Testis (tissue), 5 donors: ENCODE measurements at places on chromosomes 6 and 20. TPM values are rescaled to one million over a fixed set of nuclear protein-coding genes. Genes with fewer than 3 reads are reported as not detected.
A peak's percentile ranks its signal among the peaks of the same experiment; 100 is the strongest.

GRCh38 chr6:108236791-108237190 lies 24.0 kb downstream of the SNX3 start:
- H3K4me3 ChIP-seq = no peak overlapping the region
- no peaks in the 10 kb centered on the region for H3K36me3 ChIP-seq
- H3K27me3 ChIP-seq = no peaks in the 10 kb centered on the region
- no peaks in the 10 kb centered on the region for H3K4me1 ChIP-seq

GRCh38 chr20:34260208-34260942 lies 19.2 kb downstream of the ASIP start:
- H3K27ac ChIP-seq = no peak overlapping the region
- H3K4me1 ChIP-seq = peaks cover 13% of the 10 kb centered on the region
- H3K4me3 ChIP-seq = no peak overlapping the region
- DNase-seq = no peak
- no peaks in the 10 kb centered on the region for H3K36me3 ChIP-seq

GRCh38 chr6:110703010-110703905 lies 112.0 kb downstream of the CDK19 start:
- no peak overlapping the region for H3K27ac ChIP-seq
- H3K4me1 ChIP-seq = no peaks in the 10 kb centered on the region
- no peaks in the 10 kb centered on the region for H3K36me3 ChIP-seq

GRCh38 chr6:31814677-31815024 lies 432 bp downstream of the HSPA1L start:
- H3K27ac ChIP-seq = peak overlapping the region; percentile 100
- DNase-seq = peak; percentile 97
- no peaks in the 10 kb centered on the region for H3K36me3 ChIP-seq
- H3K27me3 ChIP-seq = no peaks in the 10 kb centered on the region
- H3K4me3 ChIP-seq = peak overlapping the region; percentile 39

DNA sequence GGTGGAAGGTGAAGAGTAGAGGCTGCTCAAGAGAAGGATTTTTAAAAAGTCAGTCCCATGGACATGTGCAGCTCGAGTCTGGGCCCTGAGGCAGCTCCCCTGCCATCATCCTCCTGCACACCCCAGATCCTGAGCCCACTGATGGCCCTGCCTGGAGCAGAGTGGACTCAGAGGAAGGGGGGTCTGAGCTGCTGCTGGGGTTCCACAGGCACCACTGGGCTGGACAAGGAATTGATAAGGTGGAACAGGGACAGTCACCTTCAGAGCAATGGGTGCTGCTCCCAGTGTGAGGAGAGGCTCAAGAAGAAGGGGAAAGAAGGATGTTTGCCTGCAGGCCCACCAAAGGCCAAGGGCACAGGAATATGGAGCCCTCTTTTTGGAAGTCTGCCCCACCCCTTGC lies 6.2 kb downstream of the ULBP2 start:
- no peak overlapping the region for H3K27ac ChIP-seq
- no peaks in the 10 kb centered on the region for H3K27me3 ChIP-seq
- DNase-seq = no peak
- no peaks in the 10 kb centered on the region for H3K36me3 ChIP-seq
- no peak overlapping the region for H3K4me3 ChIP-seq
- H3K4me1 ChIP-seq = no peaks in the 10 kb centered on the region

GRCh38 chr6:161227004-161227960 lies 46.6 kb downstream of the AGPAT4 start:
- no peak for DNase-seq
- no peaks in the 10 kb centered on the region for H3K27me3 ChIP-seq
- no peak overlapping the region for H3K4me3 ChIP-seq

GRCh38 chr6:135121434-135121833 lies 59.7 kb upstream of the MYB start:
- no peak overlapping the region for H3K27ac ChIP-seq
- DNase-seq = no peak
- no peaks in the 10 kb centered on the region for H3K4me1 ChIP-seq
- no peaks in the 10 kb centered on the region for H3K36me3 ChIP-seq
- H3K4me3 ChIP-seq = no peak overlapping the region

DNA sequence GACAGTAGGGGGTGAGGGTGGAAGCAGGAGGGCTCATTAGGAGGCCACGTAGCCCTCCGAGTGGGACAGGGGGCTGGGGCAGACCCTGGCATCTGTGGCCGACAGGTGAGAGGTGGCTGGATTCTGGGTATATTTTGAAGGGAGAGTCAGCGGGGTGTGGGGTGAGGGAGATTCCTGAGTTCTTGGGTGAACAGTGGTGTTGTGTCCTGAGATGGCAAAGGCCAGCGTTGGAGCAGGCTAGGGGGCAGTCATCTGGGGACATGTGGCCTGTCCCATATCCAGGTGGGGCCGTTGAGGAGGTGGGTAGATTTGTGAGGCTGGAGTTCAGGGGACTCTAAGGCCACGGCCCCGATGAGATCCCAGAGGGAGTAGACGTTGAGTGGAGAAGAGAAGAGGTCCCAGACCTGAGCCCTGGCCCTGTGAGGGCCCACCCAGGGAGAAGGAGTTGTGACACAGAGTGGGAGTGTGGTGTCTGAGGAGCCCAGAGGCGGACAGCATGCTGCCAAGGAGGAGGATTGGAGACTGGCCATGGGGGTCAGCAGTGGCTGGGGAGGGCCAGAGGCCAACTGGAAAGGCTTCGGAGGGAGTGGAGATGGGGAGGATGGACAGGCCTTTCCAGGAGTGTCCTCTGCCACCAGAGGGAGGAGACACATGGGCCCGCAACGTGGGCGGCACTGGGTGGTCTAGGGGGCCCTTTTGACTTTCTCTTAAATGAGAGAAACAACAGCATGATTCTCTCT lies 19.6 kb downstream of the PACSIN1 start:
- no peaks in the 10 kb centered on the region for H3K4me1 ChIP-seq
- no peak overlapping the region for H3K4me3 ChIP-seq
- no peaks in the 10 kb centered on the region for H3K27me3 ChIP-seq
- no peak overlapping the region for H3K27ac ChIP-seq
- H3K36me3 ChIP-seq = no peaks in the 10 kb centered on the region
- no peak for DNase-seq

- H3K36me3 ChIP-seq = no peaks in the 10 kb centered on the region
- no peak overlapping the region for H3K27ac ChIP-seq
- no peak for DNase-seq
- H3K27me3 ChIP-seq = no peaks in the 10 kb centered on the region
- H3K4me1 ChIP-seq = no peaks in the 10 kb centered on the region
These were observed 11.5 kb downstream of the VGLL2 start for GRCh38 chr6:117276778-117277316.

DNA sequence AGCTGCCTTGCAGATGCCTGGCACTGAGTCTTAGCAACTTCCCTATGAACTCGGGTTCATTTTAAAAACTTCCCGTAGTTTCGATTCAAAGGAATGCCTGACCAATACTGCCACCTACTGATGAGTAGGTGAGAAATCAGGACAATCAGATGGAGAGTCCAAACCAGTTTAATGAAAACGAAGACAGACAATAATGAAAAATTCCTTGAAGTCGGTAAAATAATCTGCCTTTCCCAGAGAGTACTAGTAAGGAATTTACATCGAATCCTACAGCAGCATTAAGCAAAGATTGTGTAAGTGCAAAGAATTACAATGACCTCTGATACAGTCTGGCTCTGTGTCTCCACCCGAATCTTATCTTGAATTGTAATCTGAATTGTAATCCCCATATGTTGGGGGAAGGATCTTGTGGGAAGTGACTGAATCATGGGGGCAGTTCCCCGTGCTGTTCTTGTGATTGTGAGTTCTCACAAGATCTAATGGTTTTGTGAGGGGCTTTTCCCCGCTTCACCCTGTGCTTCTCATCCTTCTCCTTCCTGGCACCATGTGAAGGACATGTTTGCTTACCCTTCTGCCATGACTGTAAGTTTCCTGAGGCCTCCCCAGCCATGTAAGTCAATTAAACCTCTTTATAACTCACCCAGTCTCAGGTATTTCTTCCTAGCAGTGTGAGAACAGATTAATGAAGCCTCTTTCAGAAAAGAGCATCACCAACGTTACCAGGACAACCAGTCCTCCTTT lies 134.4 kb downstream of the ARHGAP18 start:
- H3K4me3 ChIP-seq = no peak overlapping the region
- no peak overlapping the region for H3K27ac ChIP-seq
- H3K4me1 ChIP-seq = peaks cover 8% of the 10 kb centered on the region
- no peaks in the 10 kb centered on the region for H3K27me3 ChIP-seq
- no peaks in the 10 kb centered on the region for H3K36me3 ChIP-seq

GRCh38 chr20:33976959-33977358 lies 16.8 kb upstream of the RALY start:
- no peaks in the 10 kb centered on the region for H3K27me3 ChIP-seq
- H3K4me1 ChIP-seq = no peaks in the 10 kb centered on the region
- H3K27ac ChIP-seq = no peak overlapping the region
- DNase-seq = no peak

DNA sequence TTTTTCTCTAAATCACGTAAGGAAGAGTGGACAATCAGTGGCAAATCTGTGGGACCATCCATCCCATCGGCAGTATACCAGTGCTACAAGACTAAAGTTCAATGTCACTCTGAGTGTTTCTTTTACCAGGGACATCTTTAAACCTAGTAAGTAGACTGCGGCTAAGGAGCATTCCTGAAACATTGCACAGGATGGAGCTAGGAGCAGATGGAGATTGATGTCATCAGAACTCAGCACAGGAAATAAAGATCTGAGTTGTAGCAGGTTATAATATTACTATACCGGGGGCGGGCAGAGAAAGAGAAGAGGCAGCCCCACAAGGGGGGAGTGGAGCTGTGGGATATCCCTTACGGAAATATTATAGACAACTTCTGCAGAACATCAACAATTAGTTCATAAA lies 162.1 kb downstream of the MTFR2 start:
- no peaks in the 10 kb centered on the region for H3K27me3 ChIP-seq
- H3K4me1 ChIP-seq = peaks cover 4% of the 10 kb centered on the region
- no peak overlapping the region for H3K27ac ChIP-seq
- no peak for DNase-seq
- H3K36me3 ChIP-seq = no peaks in the 10 kb centered on the region
- H3K4me3 ChIP-seq = no peak overlapping the region

DNA sequence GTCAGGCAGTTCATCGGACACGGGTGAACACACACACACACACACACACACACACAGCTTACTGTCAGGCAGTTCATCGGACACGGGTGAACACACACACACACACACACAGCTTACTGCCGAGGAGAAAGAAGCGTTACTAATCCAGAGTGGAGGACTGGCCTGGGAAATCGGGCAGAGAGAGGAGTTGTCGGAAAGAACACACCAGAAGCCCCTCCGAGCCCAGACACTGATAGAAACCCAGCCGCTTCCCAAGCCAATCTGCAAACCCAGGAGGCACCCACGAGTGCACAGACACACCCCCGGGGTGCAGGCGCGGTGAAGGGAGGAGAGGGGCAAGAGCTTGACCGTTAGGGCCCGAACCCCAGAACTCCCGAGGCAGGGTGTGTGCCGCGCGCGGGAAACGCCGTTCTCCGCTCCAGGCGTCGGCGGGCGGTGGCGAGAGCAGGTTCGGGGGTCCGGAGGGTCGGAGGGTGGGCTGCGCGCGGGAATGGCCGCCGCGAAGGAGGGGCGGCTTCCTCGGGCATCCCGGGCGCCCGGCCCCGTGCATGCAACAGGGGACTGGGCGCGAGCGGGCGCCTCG lies 636 bp downstream of the ELOVL2 start:
- no peaks in the 10 kb centered on the region for H3K27me3 ChIP-seq
- H3K27ac ChIP-seq = peak overlapping the region; percentile 21
- H3K36me3 ChIP-seq = no peaks in the 10 kb centered on the region
- H3K4me3 ChIP-seq = peak overlapping the region; percentile 69
- DNase-seq = peak; percentile 32
- peaks cover 3% of the 10 kb centered on the region for H3K4me1 ChIP-seq

GRCh38 chr6:56145616-56146015 lies 101.8 kb downstream of the COL21A1 start:
- no peaks in the 10 kb centered on the region for H3K4me1 ChIP-seq
- no peaks in the 10 kb centered on the region for H3K36me3 ChIP-seq
- H3K27me3 ChIP-seq = no peaks in the 10 kb centered on the region
- no peak overlapping the region for H3K4me3 ChIP-seq
- H3K27ac ChIP-seq = no peak overlapping the region

DNA sequence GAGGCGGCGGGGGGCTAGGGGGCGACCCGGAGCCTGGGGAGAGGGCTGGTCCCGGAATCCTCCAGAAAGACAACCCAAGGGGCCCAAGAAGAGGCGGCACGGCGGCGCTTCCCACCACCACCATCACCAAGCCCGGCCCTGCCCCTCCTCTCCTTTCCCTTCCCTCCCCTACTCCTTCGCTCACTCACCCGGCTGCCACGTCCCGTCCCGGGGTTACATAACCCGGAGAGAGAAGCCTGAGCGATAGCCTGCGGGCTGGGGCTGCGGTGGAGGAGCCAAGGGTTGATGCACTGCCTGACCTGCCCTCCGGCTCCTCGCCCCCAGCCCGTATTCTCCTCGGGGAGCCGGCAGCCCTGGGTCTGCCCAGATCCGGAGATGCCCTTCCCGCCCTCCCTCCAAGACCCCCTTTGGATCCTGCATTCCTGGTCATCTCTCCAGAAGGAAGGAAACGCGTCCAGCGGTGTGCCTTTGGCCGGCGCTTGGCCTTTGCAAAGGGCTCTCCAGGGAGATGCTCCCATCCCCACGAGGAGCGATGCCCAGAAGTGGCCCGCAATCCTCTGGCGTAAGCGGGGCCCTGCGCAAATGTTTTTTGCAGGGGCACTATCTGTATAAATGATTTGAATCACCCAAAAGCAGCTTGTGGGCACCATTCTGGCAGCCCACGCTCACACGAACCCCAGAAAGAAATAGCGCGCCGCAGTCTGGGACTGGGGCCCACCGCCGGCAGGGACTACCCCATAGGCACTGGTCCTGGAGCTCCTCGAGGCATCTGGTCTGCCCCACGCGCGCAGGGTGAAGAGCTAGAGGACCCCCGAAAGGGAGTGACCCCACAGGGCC lies 4.6 kb upstream of the CPXM1 start:
- no peak for DNase-seq
- peaks cover 2% of the 10 kb centered on the region for H3K4me1 ChIP-seq
- no peaks in the 10 kb centered on the region for H3K36me3 ChIP-seq
- H3K27ac ChIP-seq = no peak overlapping the region
- H3K27me3 ChIP-seq = no peaks in the 10 kb centered on the region

DNA sequence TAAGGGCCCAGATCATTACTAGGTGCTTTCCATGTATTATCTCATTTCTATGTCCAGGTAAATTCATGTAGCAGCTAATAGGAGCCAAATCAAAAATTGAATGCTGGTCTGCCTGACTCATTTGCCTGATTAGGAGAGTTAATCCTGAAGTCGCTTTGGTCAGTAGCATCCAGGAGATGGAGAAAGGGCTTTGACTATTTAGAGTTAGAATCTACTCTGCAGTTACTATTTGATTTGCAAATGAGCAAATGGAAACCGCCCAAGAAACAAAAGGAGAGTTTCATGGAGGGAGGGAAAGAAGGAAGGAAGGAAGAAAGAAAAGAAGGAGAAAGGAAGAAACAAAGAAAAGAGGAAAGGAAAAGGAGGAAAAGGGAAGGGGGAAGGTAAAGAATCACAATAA lies 539.6 kb upstream of the MMS22L start:
- H3K4me1 ChIP-seq = no peaks in the 10 kb centered on the region
- DNase-seq = no peak
- H3K4me3 ChIP-seq = no peak overlapping the region
- no peaks in the 10 kb centered on the region for H3K27me3 ChIP-seq

GRCh38 chr20:9447182-9447581 lies 67.2 kb upstream of the LAMP5 start:
- no peak overlapping the region for H3K27ac ChIP-seq
- DNase-seq = no peak
- H3K36me3 ChIP-seq = no peaks in the 10 kb centered on the region
- H3K4me1 ChIP-seq = no peaks in the 10 kb centered on the region

TBC1D7 gene
- 48.0 TPM for polyA plus RNA-seq

AAR2 gene
- 47.0 TPM for polyA plus RNA-seq

OLIG3 gene
- polyA plus RNA-seq = not detected

SNRNP48 gene
- 5.6 TPM for polyA plus RNA-seq

HLA-DPB1 gene
- polyA plus RNA-seq = 183 TPM

TMEM14C gene
- polyA plus RNA-seq = 90.1 TPM

F13A1 gene
- 53.0 TPM for polyA plus RNA-seq
